Hippocampal formation (tissue), 2 donors: ENCODE measurements at places on chromosomes 13 and 19.
A peak's percentile ranks its signal among the peaks of the same experiment; 100 is the strongest.

- DNase-seq = no peak
These were observed 23.2 kb upstream of the CPAMD8 start for GRCh38 chr19:17049711-17050280.

GRCh38 chr19:15297416-15298224, 34.7 kb downstream of the BRD4 start:
- no peak for DNase-seq

- no peak for DNase-seq
These were observed 253.6 kb downstream of the MTUS2 start for GRCh38 chr13:29073755-29074154.

- DNase-seq = peak; percentile 82
These were observed 11.6 kb upstream of the NFIX start for GRCh38 chr19:12983542-12984142.

GRCh38 chr13:48645845-48646244, 7.9 kb upstream of the CYSLTR2 start:
- no peak for DNase-seq

- DNase-seq = no peak
These were observed 108.8 kb downstream of the KLF12 start for GRCh38 chr13:74025369-74025768.

DNA sequence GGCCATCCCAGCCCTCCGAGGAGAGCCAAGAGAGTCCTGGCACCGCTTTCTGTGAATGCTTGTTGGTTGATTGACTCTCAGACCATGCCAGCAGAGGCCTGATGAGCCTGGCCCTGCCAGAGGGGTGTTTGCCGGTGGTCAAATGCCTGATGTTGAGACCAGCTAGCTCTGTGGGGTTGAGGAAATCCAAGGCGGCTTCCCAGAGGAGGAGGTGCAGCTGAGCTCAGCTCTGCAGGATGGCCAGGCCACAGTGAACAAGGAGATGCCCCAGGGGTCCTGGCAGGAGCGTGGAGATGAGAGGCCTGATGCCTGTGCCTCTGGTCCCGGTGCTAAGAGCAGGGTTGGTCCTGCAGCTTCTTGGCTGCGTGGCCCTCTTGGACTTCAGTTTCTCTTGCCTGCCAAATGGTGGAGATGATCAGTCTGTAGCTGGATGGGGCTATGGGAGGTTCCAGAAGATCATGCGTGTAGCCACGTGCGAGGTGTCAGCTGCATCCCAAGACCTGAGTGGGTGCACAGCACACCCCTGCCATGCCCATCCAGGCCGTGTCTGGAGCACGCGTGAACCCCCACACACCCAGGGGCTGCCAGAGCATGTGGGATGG, 16.8 kb downstream of the NFIC start:
- no peak for DNase-seq

DNA sequence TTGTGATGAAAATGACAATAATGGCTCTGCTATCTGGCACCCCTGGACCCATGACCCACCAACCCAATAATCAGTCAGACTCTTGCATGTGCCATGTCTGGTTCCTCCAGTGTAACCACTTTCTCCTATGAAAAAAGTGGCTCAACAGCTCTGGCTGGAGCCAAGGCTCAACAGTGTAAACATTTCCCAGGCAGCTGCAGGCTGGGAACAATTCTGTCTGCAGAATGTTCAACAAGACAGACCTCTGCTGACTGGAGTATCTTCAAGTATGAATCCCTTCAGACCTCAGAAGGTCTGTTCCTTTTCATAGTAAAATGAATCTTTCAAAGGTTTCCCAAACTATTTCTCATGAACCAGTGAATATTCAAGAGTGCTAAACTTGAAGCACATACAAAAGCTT, 410.1 kb upstream of the HTR2A start:
- no peak for DNase-seq

DNA sequence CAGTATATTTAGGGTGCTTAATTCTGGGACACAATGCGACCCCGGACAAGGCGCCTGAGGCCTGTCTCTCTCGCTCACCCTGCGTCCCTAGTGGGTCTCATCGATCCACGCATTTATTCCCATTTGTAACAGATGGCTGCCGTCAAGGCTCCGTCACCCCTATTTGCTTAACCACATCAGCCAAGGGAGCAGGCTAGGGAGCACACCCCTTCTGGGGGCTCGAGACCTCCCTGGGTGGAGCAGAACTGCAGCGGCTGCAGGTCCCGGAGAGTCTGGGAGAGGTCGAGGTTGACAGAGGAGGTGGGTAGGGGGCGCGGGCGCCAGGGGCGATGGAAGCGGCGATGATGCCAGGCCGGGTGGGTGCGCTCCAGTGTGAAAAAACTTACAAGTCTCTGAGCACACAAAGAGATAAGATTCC, 507 bp downstream of the ALG5 start:
- peak; percentile 8 for DNase-seq

- no peak for DNase-seq
These were observed 235.1 kb downstream of the NALCN start for GRCh38 chr13:101181076-101181685.

GRCh38 chr13:110887597-110888333, 27.1 kb downstream of the ANKRD10 start:
- DNase-seq = peak; percentile 28

DNA sequence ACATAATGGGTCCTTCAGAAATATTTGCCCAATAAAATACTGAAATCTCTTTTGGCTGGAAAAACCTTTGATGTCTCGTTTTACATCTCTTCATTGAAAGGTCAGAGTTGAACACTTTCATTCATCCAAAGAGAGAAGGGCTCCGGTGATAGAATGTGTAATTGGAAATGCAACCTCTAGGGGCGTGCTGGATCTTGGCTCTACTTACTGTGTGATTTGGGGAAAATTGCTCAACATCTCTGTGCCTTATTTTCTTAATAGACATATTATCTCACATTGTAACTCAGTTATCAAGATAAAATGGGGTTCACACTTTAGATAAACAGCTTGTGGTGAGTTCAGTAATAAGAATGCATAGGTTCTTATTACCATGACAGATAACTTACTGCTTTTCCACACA, 1444.1 kb downstream of the SLITRK5 start:
- no peak for DNase-seq

DNA sequence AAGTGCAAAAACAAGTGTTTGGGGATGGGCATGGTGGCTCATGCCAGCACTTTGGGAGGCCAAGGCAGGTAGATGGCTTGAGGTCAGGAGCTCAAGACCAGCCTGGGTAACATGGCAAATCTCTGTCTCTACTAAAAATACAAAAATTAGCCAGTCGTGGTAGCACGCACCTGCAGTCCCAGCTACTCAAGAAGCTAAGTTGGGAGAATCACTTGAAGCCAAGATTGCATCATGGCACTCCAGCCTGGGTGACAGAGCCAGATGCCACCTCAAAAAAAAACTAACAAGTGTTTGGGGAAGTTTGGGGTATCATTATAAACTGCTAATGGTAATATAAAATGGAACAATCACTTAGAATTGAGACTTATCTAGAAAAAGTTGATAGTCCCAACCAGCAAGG, 24.6 kb downstream of the XPO4 start:
- no peak for DNase-seq

GRCh38 chr19:37007587-37008220, 70.5 kb upstream of the ZNF420 start:
- peak; percentile 9 for DNase-seq

GRCh38 chr13:26325876-26326275, 71.9 kb downstream of the CDK8 start:
- DNase-seq = no peak

- no peak for DNase-seq
These were observed 1.0 kb downstream of the DIRAS1 start for GRCh38 chr19:2719920-2720776.

DNA sequence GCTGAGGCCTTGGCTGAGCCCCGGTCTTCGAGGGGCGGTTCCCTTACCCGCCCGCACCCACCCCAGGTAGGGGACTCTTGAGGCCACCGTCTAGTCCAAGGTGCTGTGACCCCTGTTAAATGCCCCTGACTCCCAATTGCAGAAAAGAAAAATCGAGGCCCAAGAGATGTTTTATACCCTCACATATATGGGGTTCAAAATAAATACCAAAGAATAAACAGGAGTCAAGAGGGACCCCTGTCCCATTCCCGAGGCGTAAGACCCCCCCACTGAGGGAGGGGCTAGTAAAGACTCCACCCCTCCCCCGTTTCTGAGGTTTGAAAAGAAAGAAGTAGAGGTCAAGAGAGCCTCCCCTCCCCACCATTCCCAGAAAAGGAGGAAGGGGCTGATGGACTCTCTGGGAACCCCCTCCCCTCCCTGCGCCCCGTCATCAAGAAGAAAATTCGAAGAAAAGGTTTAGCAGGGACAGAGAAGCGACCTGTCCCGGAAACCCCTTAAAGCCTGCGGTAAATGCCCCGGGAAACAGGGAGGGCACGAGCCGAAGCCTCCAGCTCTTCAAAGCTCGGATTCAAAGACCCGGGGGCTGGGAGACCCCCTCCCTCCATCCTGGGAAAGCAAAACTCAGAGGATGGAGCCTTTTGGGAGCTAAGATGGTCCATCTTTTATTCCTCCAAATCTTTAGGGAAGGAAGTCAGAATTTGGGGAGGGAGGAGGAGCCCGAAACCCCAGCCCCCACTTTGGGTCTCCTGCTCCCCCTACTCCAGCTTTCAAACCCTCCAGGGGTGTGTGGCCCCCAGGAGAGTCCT, 755 bp upstream of the RAB3A start:
- peak; percentile 65 for DNase-seq

- DNase-seq = no peak
These were observed 6.8 kb downstream of the KATNAL1 start for GRCh38 chr13:30300596-30300995.

DNA sequence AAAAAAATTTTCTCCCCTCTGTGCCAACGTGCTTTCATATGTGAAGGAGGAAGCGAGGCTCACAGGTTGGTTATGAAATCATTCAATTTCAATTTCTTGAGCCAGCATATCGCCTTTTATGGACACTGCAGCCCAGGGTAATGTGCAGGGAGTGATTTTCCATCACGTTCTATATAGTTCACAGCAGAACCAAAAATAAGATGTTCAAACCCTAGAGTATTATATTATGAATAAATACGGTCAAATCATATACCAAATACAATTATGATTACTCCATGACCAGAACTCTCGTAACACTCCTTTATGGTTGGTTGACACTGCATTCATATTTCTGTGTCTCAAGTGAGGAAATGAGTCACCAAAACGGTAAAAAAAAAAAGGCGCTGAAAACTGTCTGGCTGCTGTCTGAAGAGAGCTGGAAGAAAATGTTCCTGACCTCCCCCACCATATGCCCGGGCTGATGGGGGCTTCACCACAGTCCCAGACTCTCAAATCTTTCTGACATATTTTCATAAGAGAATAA, 75.8 kb upstream of the UBAC2 start:
- DNase-seq = no peak

DNA sequence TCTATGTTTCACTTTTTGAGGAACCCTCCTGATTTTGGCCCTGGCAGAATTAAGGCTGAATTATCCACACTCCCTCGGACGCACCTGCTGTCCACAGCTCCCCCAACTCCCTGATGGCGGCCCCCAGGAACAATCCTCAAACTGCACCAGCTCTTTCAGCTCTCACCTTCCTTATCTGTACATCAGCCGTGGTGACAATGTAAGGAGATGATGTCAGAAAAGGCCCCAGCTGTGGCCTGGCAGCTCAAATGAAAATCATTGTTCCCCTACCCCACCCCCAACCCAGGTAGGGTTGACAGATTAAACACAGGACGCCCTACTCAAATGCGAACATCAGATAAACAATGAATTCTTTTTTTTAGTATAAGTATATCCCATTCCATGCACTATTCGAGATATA, 35.0 kb upstream of the KLF2 start:
- no peak for DNase-seq

DNA sequence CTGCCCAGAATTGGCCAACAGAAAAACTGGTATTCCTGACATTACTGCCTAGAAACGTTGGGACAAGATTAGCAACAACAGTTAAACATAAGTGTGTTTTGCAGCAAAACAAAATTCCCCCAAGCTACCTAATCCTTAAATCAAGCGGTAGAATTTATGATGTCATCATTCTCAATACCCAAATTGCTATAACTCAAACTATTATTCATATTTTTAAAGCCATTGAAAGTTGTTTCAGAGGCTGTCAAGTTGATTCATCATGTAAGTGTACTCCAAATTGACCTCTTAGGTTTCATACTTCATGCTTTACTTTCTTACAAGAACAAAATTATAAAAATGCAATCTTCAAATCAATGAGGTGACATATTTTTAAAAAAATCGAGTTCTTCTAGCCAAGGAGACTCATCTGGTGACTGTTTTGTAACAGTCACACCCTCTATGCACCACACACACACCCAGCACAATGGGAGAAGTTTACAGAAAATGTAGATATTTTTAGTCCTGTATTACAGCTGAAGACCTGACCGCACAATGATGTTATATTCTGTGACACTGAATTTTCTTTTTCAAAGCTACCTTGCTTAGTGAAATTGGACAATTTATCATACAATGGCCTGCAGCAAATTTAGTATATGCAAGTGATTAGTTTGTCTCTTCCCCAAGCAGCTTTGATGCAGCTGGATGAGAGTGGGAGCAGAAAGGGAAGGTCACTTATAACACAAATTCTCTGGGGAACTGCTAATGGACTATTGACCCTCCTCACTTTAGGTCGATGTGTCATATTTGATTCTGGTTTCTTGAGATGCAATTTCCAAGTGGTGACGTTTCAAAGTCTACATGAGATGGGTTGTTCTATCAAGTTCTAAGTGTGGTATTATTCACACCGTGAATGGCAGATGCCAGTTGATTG, 345.3 kb upstream of the OBI1 start:
- no peak for DNase-seq

DNA sequence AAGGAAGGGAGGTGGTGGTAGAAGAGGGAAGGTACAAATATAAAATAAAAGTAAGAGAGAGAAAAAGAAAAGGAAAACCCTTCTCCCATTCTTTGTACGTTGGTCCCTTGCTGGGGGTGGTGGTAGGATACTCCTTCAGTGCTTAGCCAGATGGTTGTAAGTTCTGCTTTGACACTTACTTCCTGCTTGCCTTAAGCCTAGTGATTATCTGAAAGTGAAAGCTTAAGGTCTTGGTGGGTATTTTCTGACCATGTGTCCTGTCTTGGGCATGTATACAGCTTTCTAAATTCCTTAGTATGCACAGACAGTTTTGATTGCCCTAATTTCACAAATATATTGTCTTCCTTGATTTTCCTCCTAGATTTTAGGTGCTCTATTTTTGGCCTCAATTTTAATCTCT, 314.8 kb downstream of the PCDH17 start:
- no peak for DNase-seq

DNA sequence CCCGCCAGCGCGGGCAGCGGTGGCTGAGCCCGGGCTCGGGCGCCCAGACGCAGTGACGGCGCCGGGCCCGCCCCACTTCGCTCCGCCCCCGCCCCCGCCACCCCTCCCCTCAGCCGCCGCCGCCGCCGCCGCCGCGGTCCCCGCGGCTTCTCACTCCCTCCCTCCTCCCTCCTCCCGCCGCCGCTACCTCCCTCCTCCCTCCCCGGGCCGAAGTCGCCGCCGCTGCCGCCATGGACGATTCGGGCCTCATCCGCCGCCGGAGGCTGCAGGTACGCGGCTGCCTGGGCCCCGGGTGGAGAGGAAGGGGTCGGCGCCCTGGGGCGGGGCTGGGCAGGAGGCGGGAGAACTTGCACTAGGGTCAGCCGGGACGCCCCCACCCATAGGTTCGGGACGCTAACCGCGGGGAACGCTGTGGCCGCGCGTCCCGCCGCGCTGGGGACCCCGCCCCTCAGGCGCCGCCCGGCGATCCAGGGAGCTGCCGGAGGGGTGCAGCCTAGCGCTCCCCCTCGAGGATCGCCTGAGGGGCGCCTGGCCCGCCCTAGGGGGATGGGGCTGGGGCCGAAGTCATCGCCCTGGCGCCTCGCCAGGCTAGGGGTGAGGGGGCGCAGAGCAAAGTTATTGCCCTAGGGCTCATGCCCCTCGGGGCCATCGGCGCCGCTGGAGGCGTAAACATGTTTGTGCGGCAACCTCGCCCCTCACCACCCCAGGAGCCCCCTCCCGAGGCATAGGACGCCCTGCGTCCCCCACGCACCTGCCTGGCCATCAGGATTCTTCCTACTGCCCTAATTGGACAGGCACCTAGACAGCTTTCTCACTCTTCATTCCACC, 427 bp downstream of the RTBDN start:
- no peak for DNase-seq
